NCI-H2029 treated with DMSO at 0.1 percent for 48 hours (cell line): ENCODE measurements at places on chromosomes 11 and 22.

DNA sequence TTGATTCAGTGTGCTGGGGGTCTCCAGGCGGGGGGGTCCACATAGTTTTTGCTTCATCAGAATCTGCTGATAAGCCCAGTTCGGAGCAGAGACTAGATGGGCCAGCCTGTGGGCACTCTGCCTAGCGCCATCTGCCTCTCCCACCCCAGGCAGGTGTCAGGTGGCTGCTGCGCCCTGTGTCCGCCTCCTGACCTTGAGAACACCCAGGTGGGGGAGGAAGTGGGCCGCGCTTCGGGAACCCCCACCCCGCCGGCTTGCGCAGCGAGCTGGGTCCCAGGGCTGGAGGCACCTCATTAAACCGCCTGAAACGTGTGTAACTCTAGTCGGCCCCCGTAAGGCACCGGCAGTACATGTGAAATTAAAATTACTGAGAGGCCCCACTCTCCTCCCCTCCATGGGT, 113.6 kb downstream of the KCNQ1 start:
- DNase-seq, result no peak

DNA sequence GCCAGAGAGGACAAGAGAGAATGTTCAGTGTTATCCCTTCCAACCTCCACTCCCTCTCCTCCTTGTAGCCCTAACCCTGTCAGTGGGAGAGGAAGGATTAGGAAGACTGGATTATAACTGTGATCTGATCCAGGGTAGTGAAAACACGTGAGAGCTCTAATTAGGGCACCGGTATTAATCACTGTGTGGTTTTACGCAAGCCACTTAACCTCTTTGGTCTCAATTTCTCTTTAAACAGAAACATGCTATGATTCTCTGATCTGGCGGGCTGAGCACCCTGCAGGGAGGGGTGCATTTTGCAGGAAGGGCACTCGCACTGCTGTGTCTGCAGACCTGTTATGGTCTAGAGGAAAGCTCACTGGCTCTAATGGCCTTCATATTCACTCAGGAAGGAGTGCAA, 11.5 kb downstream of the RPL27A start:
- no peak for DNase-seq

DNA sequence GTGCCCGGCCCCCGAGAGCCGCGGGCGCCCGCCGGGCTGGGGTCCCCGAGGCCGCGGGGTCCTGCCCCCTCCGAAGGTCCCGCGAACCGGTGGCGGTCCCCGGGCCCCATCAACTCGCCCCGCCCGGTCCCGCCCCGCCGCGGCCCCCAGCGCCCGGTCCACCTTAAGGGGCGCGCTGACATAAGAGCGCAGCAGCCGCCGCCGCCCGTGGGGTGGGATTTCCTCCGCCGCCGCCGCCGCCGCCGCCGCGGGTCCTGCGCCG, at the start of gene ZDHHC8:
Gene ZDHHC8, plus strand, starts transcription at position 208 of the 262 bp plus-strand sequence. CDS start 144 bp downstream, outside the sequence.
- no peak for DNase-seq

GRCh38 chr11:48106166-48106565, 110.4 kb upstream of the OR4B1 start:
- DNase-seq, result no peak

GRCh38 chr22:33456511-33456910, 398.3 kb upstream of the SYN3 start:
- no peak for DNase-seq

DNA sequence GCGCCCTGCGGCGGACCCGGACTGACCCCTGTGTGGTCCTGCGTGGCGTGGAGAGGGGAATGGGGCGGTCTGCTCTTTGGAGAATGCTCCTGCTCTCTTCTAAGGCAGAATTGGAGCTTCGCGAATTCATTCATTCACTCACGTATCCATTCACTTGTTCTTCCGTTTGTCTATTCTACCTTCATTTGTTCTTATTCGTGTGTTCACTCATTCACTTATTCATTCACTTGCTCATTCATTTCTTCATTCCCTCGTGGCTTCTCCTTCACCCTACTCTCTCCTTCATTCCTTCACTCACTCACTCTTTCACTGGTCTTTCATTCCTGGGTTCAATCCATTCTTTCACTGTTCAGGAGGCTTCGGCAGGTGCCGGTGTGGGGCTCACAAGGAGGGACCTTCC, 69.6 kb downstream of the WNT7B start:
- DNase-seq, result no peak
